ENCODE measurements at places on chromosomes 13 and 19. TPM values are rescaled to one million over a fixed set of nuclear protein-coding genes. Genes with fewer than 3 reads are reported as not detected.
A peak's percentile ranks its signal among the peaks of the same experiment; 100 is the strongest.

GRCh38 chr19:4062419-4063368 is 4.0 kb downstream of the ZBTB7A start:
- no peak for DNase-seq

The SULT2A1 gene
- total RNA-seq = not detected

DNA sequence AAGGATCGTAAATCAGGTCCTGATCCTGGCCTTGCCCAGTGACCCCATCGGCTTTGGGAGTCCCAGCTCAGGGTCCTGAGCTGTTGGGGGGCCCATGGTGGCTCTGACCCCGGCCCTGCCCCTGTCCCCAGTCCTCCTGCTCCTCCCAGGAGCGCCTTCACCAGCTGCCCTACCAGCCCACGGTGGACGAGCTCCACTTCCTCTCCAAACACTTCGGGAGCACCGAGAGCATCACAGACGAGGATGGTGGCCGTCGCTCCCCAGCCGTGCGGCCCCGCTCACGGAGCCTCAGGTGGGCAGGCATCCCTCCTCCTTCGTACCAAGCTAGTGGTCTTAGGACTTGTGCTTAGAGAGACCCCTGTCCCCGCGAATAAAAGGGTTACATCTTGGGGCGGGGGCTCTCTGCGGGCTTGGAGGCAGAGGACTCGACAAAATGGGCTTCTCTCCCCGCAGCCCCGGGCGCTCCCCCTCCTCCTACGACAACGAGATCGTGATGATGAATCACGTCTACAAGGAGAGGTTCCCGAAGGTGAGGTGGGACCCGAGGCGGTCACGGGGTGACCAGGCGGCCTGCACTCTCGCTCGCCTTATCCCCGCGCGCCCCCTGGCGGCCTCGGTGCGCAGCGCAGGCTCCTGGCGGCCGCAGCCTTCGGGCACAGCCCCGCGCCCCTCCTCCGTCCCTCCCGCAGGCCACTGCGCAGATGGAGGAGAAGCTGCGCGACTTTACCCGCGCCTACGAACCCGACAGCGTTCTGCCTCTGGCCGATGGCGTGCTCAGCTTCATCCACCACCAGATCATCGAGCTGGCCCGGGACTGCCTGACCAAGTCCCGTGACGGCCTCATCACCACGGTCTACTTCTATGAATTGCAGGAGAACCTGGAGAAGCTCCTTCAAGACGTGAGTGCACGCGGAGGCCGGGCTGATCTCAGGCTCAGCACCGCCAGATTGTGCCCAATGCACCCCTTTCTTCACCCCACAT is 9.1 kb downstream of the MAST1 start:
- DNase-seq = peak; percentile 76

The ADGRE2 gene
- 1.5 TPM for total RNA-seq

The R3HDM4 gene
- 45.5 TPM for total RNA-seq

GRCh38 chr13:34751492-34751891 is 190.6 kb upstream of the NBEA start:
- no peak for DNase-seq

DNA sequence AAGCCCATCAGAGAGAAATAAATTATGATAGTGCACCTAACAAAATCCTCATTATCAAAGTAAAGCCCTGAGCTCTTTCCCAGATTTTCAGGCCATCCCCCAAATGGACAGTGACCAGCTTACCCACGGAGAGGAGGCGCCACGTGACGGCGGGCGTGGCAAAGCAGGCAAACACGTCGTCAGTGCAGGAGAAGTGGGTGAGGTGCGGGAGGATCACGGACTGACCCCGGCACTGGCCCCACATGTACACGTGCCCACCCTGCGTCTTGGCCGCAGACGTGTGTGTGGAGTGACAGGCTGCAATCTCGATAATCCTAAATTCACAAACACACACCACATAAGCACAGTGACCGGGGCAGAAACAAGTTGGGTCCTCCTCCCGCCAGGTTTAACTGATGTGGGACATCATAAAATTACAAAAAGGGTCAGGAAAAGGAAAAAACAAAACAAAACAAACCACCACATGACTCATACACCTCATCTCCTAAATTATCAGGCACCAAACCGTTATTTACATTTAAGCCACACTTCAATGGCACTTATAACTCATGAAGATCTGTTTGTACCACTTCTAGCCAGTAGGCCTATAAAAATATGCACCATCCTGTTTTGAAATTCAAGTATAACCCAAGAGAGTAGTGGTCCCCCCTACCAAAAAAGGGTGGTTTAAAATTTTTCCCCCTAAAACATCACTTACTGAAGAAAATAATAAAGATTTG is 30.1 kb downstream of the RCBTB2 start:
- DNase-seq = no peak

DNA sequence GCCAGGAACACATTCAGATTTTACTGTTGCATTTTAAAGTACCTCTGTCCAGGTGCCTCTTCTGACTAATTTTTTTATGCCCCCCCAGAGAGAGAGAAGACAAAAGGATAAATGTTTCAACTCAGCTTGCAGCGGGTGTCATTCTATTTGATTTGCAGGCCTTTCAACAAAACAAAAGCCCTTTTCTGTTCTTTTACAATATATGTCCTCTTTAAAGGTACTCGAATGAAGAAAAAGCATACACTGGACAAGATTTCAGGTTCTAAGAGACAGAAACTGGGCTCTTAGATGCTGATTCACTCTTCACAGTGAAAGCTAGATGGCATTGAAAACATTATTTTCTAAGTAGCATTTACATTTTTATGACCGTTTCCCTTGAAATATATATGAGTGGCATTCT is 2.9 kb upstream of the FRY start:
- no peak for DNase-seq

The LIN37 gene
- 13.2 TPM for total RNA-seq

DNA sequence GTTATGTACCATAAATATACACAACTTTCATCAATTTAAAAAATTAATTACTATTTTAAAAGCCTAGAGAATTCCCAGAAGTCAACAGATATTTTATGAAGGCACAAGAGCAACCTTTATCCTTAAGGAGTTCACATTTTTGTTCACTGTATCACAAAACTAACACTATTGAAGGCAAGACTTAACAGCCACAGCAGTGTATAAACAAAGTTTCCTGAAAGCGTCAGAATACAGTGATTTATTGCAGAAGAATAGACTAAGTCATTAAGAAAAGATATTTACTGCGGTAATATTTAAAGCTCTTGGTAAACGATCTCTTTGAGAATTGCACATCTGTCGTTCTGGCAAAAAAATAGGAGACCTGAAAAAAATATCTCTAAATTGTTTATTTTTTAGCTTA is 419.3 kb upstream of the NBEA start:
- DNase-seq = no peak

The POU4F1 gene
- 12.6 TPM for total RNA-seq

The SUGP1 gene
- total RNA-seq = 73.8 TPM

DNA sequence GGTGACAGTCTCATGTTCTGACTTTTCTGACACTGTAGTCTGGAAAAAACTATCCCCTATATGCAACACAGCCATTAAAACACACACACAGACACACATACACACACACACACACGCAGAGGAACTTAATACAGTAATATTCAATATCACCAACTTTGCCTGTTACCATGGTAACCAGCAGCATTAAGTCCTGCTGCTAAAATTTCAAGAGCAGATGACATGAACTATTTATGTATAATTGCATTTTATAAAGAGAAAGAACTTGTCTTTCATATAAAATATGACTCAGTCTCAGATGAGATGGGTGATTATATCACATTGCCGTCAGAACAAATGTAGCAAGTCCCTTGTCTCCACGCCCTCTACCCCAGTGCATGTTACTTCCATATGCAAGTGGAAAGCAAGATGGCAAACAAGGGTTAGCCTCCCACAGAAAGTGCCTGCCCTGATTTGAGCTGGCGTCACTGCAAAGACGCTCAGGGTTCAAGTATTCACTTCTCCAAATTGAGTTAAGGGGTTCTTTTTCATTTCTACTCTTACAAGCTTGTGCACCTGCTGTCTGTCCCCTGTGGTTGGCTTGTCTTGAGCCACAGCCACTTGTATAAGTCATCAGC is 576.8 kb downstream of the UQCRFS1 start:
- no peak for DNase-seq

The SERTM1 gene
- 53.5 TPM for total RNA-seq

DNA sequence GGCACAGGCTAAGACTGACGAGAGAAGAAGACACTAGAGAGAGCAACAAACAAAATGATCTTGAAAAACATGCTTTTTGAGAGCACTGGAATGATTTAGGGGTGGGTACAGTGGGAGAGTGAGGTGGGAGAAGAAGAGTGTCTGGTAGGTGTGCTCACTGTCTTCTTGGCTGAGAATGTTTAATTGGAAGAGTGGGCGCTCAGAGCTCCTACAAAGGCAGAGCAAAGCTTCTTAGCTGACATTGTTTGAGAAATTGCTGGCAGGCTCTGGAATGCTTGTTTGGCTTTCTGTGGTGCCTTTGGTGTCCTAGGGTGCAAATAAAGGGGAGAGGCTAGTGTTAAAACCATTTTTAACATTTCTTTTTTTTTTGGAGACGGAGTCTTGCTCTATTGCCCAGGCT is 1.5 kb upstream of the LIPE start:
- DNase-seq = no peak

DNA sequence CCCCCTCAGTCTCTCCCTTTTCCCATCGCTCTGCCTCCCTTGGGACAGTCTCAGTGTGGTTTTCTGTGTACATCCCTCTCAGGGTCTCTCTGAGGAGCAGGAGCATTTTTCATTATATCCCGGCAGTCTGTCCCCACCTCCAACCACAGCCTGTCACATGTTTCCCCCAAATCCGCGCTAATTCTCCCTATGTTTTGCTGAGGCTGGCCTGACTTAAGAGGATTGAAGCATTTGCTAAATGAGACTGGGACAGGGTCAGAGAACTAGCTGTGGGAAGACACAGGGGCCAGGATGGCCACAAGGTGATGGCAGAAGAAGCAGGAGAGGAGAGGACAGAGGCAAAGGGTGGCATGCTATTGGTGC is 5.5 kb downstream of the TPRX1 start:
- DNase-seq = no peak

The KIR2DL4 gene
- total RNA-seq = not detected

GRCh38 chr19:45643927-45644771 is 5.0 kb upstream of the EML2 start:
- no peak for DNase-seq

The ZSWIM9 gene
- 15.8 TPM for total RNA-seq

GRCh38 chr19:3986260-3987041 is 1.2 kb upstream of the EEF2 start:
- peak; percentile 92 for DNase-seq

GRCh38 chr13:85755123-85755522 is 44.1 kb downstream of the SLITRK6 start:
- no peak for DNase-seq

DNA sequence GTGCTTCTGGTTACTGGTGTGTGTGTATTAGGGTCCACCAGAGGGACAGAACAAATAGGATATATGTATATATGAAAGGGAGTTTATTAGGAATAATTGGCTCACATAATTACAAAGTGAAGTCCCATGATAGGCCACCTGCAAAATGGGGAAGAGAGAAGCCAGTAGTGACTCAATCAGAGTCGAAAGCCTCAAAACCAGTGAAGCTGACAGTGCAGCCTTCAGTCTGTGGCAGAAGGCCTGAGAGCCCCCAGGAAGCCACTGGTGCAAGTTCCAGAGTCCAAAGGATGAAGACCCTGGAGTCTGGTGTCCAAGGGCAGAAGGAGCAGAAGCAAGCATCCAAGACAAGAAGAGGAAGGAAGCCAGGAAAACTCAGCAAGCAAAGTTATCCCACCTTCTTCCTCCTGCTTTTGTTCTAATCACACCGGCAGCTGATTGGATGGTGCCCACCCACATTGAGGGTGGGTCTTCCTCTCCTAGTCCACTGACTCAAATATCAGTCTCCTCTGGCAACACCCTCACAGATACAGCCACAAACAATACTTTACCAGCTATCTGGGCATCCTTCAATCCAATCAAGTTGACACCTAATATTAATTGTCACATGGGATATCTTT is 21.7 kb upstream of the SCEL start:
- no peak for DNase-seq

The SYT3 gene
- total RNA-seq = 1.8 TPM

DNA sequence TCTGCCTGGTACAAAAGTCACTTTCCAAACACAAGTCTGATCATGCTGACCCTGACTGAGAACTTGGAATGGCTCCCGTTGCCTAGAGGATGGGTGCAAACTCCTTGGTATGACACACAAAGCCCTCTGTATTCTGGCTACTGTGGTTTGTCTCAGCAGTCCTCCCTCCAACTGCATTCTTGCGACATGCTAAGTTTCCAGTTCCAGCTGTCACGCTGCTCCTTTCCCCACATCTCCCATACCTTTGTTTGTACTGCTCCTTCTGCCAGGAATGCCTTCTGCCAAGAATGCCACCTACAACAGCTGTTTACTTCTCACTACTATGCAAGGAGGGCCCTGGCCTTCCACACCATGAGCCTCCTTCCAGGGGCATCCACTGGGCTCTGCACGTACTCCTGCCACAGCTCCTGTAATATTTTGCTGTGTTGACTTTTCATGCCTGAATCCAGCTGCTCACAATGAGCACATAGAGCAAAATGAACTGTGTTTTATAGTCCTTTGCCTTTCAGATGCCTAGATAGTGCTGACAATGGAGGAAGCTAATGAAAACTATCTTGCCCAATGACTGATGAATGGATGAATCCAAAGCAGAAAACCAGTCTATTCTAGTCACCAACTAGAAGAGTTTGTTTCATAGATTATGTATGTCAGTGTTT is 543.7 kb downstream of the EFNB2 start:
- DNase-seq = no peak

GRCh38 chr13:79458436-79458835 is 22.5 kb upstream of the NDFIP2 start:
- no peak for DNase-seq

DNA sequence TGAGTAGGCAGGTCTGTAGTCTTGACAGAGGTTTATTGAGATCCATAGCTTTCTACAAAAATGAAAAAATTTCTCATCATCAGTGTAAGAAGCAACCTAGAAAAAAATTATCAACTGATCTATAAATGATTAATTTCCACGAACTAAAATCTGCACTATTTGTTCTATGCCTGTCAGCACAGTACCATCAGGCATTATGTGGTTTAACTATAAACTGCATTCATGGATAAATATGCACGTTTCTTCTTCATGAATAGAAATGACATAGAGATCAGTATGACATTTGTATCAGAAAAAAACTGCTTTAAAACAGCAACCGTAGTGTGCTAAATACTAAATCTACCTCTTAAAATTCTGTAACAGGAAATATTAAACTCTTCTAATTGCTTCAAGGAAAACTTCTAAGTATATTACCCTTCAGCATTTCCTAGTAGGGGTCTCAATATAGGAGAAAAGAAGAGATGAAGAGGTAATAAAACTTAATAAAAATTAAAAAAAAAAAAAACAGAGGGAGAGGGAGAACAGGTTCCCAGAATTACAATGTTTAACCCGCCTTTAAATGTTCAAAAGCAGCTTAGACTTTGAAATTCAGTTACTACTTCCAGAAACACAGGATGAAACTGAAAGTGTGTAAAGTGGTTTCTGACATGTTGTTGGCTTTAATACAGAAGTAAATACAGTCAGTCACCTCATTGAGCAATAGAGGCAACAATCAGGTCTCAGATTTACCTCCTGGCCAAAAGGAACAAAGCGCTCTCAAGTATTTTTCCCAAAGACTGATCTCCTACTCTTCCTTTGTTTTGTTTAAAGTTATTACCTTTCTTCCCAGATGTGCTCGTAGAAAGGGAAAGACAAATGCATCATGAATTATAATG is 144.4 kb downstream of the DIAPH3 start:
- peak; percentile 83 for DNase-seq

Measured in A673 (cell line).